ENCODE measurements at places on chromosomes 5 and 9.

DNA sequence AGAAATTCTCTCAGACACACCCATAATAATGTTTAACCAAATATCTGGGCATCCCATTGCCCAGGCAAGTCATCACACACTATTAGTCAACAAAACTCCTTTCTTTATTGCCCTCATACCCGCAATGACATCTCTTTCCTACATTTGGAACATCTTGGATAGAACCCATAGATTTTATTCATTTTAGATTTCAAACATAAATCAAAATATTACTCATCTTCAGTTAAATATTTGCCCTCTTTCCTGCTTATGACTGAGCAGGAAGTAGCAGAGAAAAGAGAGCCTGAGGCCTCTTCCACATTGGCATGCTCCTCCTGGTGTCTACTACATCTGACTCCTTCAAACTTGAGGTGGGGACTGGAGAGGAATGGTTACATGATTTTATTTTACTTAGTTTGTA, 592.0 kb downstream of the CHSY3 start:
- no peak for DNase-seq

GRCh38 chr5:100828071-100828897, 74.8 kb downstream of the ST8SIA4 start:
- no peak for DNase-seq

DNA sequence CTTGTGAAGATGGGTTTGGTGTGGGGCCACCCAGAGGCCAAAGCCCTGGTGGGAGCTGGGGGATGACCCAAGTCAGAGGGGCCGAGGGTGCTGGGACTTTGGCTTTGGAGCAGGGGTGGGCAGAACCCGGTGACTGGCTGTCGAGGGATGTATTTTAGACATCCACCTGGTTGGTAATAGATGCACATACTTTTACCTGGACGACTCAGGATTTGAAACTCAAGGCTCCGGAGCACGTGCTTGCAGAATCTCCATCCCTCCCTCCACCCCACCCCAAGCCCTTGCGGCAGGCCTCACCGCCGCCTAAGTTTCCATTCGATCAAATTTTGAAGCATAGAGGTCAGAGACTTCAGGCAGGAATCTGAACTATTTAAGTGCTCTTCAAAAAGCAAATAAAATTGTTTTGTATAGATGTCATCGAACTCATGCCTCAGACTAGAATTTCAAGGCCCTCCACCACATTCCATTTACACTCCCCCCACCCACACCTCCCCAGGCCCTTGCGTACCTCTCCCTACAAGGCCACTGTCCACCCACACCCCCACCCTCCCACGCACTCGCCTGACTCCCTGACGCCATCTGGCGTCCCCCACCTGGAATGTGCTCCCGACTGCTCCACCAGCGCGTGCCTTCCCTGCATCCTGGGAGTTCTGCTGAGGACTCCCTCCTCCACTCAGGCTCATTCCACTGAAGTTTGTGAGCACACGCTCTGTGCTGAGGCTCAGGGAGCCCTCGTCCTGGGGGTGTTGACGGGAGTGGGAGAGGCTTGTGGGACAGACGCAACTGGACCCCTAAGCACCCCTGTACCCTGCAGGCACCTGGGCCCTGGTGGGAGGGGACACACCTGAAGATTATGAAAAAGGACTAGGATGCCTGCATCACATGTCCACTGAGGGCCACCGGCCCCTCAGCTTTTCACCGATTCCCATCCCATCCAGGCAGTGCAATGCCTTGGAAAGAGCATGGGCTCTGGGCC, 56.4 kb upstream of the RPL26L1 start:
- DNase-seq, result no peak

- DNase-seq, result no peak
Observed at GRCh38 chr9:110900456-110900855, 137.8 kb downstream of the LPAR1 start.

GRCh38 chr5:119315516-119315949, 40.3 kb upstream of the TNFAIP8 start:
- no peak for DNase-seq
